ENCODE measurements at places on chromosomes 1 and 21.

DNA sequence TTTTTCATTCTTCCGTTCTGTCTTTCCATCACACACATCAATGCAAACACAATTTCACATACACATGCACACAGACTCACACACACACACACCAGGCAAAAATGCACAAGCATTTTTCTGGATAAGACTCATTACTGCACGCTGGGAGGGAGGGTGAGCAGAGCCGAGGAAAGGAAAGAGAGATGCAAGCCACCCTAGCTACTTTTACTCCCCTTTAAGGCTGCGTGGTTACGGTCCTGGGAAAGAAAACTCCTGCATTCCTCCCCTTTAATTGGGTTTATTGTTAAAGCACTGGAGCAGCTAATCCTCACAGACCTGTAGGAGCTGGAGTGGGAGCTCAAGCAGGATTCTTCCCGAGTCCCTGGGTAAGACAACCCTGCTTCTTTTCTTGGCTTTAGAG is at the start of gene CAMK1G:
TSS of gene CAMK1G (plus strand) at position 307 of the 400 bp plus-strand sequence. CDS start 11,270 bp downstream, outside the sequence.
- no peak for DNase-seq

- DNase-seq, result peak; percentile 73
These were observed 1.0 kb upstream of the S100B start for GRCh38 chr21:46605767-46606426.

DNA sequence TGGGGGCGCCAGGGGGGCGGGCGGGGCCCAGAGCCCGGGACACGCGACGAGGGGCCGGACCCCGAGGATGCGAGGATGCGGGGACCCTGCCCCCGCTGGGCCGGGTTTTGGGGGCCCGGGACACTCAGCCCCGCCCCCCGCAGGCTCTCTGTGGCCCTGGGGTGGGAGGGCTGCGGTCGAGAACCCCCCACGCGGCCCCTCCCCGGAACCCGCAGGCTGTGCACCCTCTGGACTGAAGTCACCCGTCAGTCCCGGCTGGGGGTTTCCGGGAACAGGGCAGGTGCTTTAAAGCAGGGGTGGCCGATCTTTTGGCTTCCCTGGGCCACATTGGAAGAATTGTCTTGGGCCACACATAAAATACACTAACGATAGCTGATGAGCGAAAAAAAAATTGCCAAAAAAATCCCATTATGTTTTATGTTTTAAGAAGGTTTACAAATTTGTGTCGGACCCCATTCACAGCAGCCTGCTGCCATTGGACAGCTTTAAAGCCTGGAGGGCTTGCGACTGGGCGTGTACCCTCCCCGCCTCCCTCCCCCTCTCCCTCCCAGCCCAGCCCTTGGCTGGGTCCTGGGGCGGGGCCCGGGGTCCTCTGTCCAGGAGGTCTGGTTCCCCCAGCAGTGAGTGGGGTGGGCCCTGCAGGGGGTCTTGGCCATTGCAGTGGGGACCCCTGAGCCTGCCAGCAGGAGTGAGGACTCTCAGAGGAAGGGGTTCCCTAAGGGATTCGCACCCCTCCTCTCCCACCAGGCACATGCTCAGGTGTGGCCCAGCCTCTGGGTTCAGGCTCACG is 21.6 kb upstream of the C1orf159 start:
- peak; percentile 76 for DNase-seq

DNA sequence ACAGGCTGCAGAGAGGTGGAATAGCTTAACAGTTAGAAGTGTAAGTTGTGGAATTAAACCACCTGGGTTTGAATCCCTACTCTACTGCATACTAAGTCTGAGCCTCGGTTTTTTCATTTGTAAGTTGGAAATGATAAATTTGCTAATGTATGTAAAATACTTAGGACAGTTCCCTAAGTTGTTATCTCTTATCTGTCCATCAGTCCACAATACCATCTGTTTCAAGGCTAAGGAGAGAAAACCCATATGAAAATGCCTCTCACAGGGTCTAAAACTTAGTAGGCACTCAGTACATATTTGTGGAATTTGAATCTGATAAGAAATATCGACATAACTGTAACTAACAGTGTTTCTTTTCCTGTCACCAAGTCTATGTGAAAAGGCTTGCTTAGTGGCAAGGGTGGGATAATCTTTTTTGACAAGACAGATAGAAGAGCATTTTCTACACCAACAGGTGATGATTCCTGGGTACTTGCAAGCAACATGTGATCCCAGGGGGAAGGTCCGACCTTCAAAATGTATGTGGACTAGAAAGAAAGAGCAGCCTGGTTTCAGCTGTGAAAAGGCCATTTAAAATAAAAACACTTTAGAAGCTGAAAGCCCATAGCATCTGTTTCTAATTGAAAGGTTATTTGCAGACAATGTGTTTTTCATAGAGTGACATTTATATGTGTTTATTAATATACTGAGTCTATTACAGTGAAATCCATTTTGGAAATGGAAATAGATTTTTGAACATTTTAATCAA is 202.9 kb downstream of the HHAT start:
- no peak for DNase-seq

DNA sequence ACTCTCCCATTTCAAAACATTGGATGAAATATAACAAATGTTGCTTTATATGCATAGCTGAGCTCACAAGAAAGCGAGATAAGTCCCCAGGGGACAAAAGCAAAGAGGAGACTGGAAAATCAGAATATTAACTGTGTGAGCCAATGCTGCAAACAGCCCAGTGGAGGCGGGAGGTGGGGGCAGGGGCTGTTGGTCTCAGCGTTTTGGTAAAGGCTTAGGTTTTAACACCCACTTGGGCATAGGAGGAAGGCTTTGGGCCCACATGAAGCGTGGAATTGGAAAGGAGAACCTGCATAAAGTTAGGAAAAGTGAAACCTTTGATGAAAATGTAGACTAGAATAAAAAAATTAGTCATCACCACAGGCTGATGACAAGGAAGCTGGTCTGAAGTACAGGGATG is 30.2 kb upstream of the SMIM12 start:
- DNase-seq, result no peak

DNA sequence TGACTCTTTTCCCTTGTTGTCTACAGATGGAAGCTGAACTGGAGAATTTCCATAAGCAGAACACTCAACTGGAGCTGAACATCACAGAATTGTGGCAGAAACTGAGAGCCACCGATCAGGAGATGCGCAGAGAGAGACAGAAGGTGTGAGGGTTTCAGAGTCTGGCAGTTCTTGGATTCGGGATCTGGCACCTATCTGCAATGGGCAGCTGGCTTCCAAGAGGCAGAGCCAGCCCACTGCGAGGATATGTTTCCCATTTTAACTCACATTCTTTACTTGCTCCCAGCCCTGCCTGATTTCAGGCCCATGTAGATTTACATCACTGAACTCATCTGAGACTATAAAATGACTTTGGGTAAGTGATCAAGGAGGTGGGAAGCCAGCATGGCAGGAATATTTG is 37.3 kb upstream of the TMEM125 start:
- no peak for DNase-seq

DNA sequence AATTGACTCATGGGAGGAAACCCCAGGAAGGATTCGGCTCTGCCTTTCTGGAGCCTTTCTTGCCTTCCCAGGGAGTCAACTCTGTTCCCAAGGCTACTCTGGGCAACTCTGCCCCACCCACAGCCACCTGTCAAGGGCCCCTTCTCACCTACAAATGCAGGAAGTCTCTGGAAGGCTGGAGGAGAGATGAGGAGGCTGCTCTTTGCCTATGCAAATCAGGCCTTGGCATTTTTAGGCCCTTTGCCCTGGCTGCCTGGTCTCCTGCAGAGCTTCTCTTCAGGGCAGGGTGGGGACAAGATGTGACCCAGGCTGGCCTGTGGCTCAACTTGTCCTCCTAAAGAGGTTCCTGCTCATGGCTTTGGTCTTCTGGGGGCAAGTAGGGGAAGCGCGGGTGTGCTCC is 5.4 kb downstream of the SLC6A9 start:
- no peak for DNase-seq

Data from CD4-positive, alpha-beta T cell treated with Interleukin-6 for 4 hours (primary cell).